ENCODE measurements at places on chromosomes 1 and 21.

GRCh38 chr1:178796013-178796412 lies 71.0 kb downstream of the RALGPS2 start:
- DNase-seq, result no peak

DNA sequence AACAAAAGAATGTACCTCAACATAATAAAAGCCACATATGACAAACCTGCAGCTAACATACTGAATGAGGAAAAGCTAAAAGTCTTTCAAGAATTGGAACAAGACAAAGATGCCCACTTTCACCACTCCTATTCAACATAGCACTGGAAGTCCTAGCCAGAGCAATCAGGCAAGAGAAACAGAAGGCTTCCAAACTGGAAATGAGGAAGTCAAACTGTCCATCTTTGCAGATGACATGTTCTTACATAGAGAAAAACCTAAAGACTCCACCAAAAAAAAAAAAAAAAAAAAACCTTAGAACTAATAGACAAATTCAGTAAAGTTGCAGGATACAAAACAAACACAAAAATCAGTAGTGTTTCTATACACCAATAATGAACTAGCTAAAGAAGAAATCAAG lies 20.2 kb downstream of the NSL1 start:
- no peak for DNase-seq

GRCh38 chr1:165763442-165763841 lies 5.2 kb downstream of the TMCO1 start:
- DNase-seq, result no peak

DNA sequence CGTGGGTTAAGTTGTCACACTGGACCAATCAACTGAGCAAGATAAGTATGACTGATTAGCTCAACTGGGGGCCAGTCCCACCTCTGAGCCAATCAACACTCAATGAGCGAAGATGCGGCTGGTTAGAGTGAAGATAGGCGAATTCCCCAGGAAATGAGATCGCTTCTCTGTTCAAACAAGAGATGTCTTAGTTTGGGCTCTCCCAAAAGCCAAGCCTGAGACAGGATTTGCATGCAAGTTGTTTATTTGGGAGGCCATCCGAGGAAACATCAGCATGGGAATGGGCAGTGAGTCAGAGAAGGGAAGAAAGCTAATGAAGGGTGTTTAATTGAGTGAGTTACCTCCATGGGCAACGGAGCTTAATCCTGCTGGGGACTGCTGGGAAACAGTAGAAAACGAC lies 4.9 kb upstream of the GJB5 start:
- DNase-seq, result no peak

DNA sequence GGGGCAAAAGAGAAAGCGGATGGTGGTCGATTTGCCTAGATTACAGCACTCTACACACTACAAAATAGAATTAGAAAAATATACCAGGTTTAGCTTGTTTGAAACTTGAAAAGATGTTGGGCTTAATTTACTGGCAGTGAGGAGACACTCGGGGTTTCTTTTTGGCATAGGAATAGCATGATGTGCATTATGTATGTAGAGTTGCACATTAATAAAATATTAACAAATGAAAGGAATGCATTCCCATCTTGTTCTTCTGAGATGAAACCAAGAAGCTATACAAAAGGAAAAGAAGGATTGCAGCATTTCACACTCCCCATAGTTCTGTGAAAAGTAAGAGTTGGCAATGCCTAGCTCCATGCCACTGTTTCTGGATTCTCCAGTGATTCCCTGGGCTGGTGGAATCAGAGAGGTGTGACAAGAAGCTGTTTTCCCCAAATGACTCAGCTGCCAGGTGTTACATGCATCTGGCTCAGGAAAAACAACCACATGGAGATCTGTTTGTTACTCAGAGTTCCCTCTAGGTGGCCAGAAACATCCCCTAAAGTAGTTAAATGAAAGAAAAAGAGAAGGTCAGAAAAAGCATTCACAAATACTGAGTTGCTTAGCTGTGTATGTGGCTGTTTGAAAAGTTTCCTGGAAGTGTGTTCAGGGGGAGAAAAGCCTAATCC lies 115.6 kb downstream of the UCK2 start:
- peak; percentile 32 for DNase-seq

DNA sequence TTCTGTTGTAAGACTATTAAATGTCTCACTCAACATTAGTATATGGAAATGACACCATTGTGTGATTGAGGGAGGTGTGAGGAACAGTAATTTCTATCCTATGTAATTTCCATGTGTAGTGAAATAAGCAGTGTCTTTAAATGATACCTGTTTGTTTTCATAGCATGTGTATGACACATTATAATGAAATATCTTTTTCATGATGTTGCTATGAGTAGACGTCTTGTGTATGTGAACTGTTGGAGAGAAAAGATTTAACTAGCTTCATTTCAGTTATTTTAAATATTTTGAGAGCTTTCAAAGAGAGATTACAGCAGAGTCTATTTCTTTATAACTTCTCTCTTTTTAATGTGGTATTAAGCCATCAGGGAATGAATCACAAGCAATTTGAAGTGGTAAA lies 71.5 kb upstream of the QSOX1 start:
- no peak for DNase-seq

DNA sequence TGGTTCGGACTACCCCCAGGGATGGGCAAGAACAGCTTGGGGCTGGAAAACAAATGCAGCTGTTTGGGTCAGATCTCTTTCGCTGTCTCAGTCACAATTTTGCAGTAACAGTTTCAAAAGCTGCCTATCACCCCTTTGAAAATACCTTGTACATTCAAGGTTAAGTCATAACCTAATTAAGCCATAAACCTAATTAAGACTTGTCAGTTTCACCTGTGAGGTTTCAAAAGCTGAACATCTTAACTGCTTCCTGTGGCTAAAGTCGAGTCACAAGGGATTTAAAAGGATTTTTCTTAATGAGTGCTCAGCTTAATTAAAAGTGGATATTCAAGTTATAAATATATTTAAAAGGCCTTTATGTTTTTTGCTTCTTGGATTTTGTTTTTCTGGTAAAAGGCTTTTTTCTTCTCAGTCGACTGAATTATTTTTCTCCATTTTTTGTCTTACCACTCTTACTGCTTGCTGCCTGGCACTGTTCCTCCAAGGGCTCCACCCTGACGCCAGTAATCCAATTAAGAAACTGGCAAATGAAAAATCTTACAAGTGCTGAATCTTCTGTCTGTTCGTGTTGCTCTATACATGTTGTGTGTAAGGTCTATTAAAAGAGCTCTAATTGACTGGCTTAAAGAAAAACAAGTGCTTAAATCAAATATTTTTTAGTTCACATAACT lies 31.3 kb downstream of the CBR1 start:
- DNase-seq, result no peak
